ENCODE measurements at places on chromosomes 11 and 22. TPM values are rescaled to one million over a fixed set of nuclear protein-coding genes. Genes with fewer than 3 reads are reported as not detected.

DCHS1 gene
- 0.48 TPM for total RNA-seq

CADM1 gene
- 1.6 TPM for total RNA-seq

MB gene
- total RNA-seq, result not detected

MS4A3 gene
- not detected for total RNA-seq

DSCAML1 gene
- total RNA-seq, result 0.78 TPM

C11orf52 gene
- not detected for total RNA-seq

ANKRD49 gene
- 44.5 TPM for total RNA-seq

HBE1 gene
- total RNA-seq, result not detected

TSPAN18 gene
- total RNA-seq, result 43.6 TPM

NLRP14 gene
- 0.17 TPM for total RNA-seq

C11orf87 gene
- total RNA-seq, result not detected

ADORA2A gene
- 22.5 TPM for total RNA-seq
